CD4-positive, alpha-beta T cell treated with Interleukin-17A for 1 hour (primary cell): ENCODE measurements at places on chromosomes 6 and 20.

GRCh38 chr6:492816-493414, 101.4 kb downstream of the IRF4 start:
- no peak for DNase-seq

DNA sequence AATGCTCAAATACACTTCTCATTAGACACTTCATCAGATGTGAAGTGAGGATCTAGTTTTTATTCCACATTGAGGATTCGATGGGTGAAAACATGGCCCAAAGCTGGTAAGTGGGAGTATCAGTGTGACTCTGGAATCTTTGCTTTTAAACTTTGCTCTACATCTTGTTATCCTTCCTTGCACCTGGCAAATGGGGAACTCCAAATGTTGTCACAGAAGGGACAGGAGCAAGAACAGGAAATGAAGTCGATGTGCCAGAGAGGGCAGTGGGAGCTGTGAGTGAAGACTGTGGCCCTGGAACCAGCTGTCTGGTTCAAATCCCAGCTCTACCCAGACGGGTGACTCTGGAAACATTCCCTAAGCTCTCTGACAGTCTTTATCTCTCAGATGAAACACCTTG, 86.7 kb upstream of the AGPAT4 start:
- DNase-seq = no peak

DNA sequence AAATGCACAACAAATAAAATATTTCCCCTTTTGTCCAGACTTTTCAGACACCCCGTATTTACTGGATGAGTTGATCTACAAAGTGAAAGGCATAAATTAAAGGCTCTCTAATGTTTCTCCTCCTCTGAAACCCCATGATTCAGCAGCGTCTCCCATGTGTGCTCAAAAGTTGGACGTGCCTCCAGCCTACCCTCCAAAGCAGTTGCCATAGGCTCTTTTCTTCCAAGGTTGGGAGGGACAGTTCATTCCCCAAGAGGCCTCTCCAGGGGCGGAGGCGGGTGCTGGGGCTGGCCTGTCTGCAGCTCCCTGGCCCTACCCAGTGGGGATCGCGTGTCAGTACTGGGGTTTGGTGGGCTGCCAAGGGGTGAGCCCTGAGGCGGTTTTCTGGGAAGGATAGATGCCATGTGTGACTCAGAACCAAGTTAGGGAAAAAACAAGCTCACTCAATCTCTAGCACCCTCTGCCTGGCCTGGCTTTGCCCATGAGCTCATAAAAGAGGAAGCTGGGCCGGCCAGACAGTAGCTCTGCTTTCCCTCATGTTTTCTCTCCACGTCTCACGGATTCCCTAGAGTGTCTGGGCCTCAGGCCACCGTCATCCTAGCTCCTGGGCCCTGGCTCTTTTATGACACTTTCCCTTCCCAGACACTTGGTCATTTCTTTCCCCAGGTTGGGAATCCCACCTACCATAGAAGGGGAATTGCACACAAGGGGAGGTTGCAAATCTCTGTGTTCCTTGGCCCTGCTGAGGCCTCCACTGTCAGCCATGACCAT, 8.0 kb upstream of the IER3 start:
- no peak for DNase-seq

- DNase-seq = no peak
These were observed 431.2 kb upstream of the PTCHD4 start for GRCh38 chr6:48542191-48542590.

DNA sequence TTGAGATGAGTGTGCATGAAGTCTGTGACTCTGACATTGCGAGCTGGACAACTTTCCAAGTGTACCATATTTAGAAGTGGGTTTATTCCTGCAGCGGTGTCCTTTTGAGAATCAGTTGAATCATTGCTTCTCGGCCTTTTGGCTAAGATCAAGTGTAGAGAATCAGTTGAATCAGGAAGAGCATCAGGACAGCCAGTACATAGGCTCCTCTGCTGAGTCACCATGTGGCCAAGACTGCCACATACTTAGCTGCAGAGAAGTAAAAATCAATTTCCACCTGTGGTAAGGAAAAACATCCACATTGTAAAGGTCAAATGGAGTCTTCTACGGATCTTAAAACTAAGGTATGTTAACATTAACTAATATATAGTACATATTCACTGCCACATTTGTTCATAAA, 428.4 kb upstream of the MARCKS start:
- no peak for DNase-seq

- no peak for DNase-seq
These were observed 40.3 kb upstream of the PRND start for GRCh38 chr20:4681401-4681800.

GRCh38 chr20:17662333-17663039, 19.6 kb downstream of the RRBP1 start:
- DNase-seq = no peak

- no peak for DNase-seq
These were observed 694.4 kb upstream of the CITED2 start for GRCh38 chr6:140068801-140069200.

- DNase-seq = no peak
These were observed 57.1 kb downstream of the GJA1 start for GRCh38 chr6:121492536-121492935.

DNA sequence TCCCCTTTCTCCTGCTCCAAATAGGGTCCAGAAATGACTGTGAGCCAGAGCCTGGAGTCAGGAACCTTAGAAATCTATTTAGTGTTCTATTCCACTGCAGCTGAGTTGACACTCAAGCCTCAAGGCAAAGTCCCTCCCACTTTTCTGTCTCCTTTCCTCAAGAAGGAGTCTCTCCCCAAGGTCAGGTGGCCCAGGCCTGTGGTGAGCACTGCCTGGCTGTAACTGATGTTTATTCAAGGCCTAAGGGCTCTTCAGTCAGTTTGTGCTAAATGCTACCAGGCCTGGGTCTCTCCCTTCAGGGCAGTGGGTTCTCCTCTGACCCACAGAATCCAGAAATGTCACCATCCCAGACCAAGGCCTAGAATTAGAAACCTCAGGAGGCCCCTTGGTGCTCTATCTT, 1042.9 kb upstream of the EPHA7 start:
- no peak for DNase-seq

- DNase-seq = no peak
These were observed 41.7 kb downstream of the ARFGEF2 start for GRCh38 chr20:48962976-48963771.

- DNase-seq = no peak
These were observed 3.4 kb downstream of the AHCY start for GRCh38 chr20:34299556-34300255.

DNA sequence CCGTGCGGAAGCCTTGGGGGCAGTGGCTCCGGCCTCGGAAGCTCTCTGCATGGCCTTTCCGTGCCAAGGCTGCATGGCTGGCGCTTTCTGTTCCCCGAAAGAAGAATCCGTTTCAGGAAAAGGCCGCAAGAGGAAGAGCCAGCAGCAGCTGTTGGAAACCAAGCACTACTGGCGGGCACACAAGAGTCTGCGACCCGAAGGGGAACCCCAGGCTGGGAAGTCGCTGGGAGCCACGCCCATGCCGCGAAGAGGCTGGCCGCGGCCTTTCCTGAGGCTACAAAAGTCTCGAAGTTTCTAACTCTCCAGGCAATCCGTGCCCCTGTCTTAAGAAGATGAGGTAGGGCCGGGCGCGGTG, at the start of gene CGAS:
Gene CGAS, minus strand, starts transcription at position 191 of the 355 bp plus-strand sequence. Its CDS starts 116 bp downstream, at position 75.
- peak; percentile 87 for DNase-seq

GRCh38 chr20:10362674-10363073, 71.3 kb downstream of the MKKS start:
- no peak for DNase-seq

DNA sequence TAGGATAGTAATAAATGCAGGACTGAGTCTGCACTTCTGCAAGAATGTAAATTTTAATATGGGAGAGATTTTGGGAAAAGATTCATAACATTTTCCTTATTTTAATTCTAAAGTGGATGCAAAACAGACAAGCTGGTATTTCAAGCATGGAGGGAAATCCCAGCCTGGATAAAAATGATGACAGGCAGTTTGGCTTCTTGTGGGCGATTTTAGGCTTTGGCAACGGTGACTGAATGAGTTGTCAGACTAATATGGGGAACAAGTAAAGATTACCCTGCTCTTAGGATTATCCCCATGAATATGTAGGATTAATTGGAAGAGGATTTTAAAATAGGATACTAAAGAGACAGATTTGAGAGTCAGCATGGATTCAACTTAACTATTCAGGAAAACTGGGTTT, 21.0 kb downstream of the OGFRL1 start:
- no peak for DNase-seq

GRCh38 chr20:58712151-58712791, 19.7 kb downstream of the NPEPL1 start:
- no peak for DNase-seq

- DNase-seq = no peak
These were observed 57.3 kb downstream of the EYA2 start for GRCh38 chr20:46951840-46952497.

- no peak for DNase-seq
These were observed 1111.4 kb upstream of the CITED2 start for GRCh38 chr6:140485740-140486449.
